ENCODE measurements at places on chromosomes 2 and 18.

- no peak for DNase-seq
Observed at GRCh38 chr2:188727846-188728245, 246.3 kb upstream of the COL3A1 start.

DNA sequence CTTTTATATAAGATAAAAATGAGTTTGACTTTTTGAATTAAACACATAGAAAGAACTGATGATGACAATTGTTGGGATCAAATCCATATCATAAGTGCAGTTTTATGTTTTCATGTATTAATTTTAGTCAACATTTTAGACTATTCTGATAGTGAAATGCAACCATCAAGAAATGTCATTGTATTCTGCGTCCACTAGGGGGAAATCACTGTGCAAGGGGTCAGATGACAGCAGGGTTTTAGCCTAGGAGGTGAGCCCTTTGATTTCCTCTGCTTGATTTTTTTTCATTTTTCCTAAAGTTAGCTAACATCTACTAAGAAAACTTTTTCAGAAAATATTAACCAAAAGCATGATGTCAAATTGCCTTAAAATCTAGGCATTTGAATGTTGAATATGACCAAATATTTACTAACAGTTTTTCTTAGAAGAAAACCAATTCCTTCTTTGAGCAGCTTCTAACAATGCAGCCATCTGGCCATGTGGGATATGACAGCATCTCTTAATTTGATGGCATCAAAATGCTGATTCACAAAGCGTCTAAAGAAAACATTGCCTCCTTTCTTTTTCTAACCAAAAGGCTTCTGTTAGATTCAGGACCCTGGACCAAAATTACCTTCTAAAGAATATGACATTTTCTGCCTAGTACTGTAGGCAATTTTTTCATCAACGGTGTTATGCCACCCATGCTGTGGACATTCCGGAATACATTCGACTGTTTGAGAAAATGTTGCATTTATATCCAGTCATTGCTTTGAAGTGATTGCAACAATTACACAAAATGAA lies 141.5 kb downstream of the SPHKAP start:
- no peak for DNase-seq

DNA sequence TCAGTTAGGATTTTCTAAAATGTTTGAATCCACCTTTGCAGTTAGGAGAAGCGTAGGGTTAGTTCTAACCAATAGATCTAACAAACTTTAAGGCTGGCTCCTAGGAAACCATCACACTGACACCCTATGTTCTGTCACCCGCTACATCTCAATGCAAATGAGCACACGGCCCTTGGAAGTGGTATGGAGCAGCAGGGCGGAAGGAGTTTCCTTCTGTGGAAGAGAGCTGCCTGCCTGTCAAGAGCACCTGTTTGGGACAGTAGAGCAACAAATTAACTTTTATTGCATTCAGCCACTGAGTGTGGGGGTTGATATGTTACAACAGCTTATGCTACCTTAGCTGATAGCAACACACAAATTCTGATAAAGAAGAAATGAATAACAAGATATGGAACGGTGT lies 306.9 kb upstream of the RAB6C start:
- no peak for DNase-seq

- no peak for DNase-seq
Observed at GRCh38 chr2:105242286-105242993, 897 bp downstream of the GPR45 start.

DNA sequence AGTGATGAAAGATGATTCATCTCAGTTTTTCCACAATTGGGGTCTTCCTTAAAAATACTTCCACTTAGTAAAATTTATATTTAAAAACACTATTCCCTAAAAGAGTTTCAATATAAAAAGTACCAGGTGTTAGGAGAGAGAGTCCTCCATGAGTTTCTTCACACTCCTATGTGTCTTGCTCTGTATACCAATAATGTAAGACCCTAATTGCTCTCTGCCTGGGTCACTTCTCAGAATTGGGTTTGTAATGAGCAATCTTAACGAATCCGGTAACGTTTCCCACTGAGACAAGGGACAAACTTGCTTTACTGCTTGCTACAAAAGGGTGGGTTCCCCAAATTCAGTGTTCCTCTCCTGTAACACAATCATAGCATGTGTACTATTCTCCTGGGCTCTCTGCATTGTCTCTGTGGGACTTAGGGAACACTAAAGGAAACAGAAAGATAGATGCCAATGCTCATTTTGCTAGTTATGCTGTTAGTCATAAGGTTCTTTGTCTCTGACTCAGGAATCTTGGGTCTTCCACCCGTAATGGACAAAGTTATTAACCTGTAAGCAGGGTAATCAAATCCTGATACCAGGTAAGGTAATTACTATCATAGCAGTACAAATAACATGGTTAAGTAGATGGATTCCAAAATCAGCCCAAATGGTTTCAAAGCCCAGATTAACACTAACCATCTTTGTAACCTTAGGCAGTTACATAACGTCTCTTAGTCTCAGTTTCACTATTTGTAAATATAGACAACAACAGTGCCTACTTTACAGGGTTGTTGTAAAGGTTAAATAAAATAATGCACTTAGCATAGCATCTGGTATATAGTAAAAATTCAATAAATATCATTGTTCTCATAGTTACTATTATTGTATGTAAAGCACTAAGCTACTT lies 46.3 kb downstream of the ITSN2 start:
- no peak for DNase-seq

- DNase-seq = no peak
Observed at GRCh38 chr2:170467568-170468422, 247.3 kb upstream of the SP5 start.

DNA sequence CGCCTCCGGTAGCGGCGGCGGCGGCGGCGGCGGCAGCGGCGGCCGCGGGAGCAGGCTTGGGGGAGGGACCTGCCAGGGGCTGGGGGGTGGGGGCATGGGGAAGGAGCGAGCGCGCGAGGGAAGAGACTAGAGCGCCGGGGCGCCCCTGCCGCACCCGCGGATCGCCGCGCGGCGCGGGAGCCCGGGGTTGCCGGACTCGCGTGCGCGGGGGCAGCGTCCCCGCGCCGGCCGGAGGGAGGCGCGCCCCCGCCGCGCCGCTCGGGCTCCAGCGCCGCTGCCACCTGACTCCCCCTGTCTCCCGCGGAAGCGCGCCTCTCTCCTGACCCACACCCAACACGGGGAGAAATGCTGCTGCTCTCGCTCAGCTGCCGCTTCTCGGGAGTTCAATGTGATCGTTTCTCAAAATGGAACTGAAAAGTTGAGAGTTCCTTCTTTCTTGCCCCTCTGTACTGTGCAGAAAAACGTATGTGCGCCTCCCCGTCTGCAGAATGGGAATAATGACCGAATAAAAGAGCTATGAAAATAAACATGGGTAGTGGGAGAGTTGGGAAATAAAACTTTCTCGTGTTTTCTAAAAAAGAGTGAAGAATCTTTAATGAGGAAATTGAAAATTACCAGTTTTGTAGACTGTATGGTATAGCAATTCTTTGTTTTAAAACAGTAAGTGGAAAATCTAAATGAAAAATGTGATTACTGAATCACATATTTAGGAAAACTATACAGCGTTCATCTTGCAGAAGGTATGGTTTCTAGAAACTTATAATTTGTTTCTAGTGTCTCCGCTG lies 455 bp upstream of the TLK1 start:
- DNase-seq = peak; percentile 43

DNA sequence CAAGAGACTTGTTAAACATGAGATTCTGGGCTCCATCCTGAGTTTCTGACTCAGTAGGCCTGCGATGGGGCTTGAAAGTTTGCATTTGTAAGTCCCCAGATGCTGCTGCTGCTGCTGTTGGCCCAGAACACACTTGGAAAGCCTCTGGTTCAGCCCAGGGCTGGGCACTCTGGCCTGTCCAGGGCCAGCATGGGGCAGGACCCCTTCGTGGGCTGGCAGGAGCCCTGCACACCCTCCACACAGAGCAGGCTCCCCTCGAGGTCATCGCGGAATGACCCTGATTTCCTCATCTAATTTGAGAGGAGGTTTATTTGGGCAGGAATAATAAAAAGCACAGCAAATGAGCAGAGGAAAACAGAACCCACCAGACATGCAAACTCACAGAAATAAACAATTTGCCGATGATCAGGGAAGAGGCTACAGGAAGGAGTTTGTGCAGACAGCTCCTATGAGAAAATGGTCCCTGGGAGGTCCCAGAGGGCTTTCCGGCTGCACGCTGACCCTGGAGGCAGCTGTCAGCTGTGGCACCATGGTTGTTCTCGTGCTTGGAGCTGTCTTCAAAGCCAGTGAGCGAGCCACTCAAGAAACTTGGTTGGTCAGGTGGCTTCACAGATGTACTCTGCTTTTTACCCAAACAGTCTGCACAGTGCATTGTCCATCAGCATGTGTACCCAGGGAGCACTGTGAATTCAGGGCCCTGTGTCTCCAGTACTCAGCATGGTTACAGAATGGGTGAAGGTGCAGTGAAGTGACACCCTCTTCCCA lies 119.3 kb downstream of the GLI2 start:
- no peak for DNase-seq

DNA sequence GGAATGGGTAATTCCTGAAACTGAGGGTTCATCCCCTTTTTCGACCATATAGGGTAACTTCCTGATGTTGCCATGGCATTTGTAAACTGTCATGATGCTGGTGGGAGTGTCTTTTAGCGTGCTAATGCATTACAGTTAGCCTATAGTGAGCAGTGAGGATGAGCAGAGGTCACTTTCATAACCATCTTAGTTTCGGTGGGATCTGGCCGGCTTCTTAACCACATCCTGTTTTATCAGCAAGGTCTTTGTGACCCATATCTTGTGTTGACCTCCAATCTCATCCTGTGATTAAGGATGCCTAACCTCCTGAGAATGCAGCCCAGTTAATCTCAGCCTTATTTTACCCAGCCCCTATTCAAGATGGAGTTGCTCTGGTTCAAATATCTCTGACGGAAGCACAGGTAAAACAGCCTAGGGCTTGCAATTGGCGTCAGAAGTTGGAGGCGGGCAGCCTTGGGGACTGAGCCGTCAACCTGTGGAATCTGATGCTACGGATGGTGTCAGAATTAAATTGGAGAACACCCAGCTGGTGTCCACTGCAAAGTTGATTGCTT lies 19.5 kb downstream of the RALBP1 start:
- no peak for DNase-seq

GRCh38 chr2:32997705-32998104 lies 51.0 kb downstream of the LTBP1 start:
- no peak for DNase-seq

- no peak for DNase-seq
Observed at GRCh38 chr2:97770445-97770844, 57.1 kb downstream of the ZAP70 start.

- no peak for DNase-seq
Observed at GRCh38 chr18:40685219-40685618, 1269.8 kb upstream of the PIK3C3 start.

DNA sequence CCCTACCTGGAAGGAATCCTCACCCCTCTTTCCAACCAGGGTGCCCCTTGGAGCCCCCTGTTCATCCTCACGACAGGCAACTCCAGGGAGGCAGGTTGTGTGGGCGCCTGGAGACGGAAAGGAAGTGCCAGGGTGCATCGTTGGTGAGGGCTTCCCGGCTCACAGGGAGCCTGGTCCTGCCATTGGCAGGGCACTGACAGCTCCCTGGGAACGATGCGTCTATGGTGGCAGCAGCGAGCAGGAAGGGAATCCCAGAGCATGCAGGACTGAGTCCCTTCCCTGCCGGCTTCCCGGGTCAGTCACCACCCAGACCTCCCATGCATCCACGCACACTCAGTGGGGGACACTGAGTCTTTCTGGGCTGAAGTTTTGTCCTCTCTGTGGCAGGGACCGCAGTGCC lies 117.6 kb downstream of the INHBB start:
- no peak for DNase-seq

DNA sequence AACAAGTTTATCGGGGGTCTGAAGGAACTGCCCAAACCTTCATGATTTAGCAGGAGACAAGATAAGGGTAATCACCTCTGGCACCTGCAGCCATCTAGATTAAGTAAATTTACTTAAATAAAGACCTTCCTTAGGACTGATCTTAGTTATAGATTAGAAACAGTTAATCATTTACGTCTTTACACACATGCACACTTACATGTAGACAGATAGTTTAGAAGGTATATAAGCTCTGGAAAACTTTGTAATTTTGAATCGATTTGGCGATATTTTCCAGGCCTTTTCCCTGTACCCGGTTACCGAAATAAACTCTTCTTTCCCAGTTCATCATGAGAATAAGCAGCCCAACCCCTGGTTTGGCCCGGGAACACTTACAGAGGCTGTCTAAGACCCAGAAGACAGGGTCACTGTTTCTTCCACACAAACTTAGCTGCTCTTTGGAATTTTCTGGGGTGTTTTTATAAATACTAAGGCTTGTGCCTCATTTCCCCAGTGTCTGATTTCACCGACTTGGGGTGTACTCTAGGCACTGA lies 560 bp upstream of the SKA1 start:
- DNase-seq = no peak

DNA sequence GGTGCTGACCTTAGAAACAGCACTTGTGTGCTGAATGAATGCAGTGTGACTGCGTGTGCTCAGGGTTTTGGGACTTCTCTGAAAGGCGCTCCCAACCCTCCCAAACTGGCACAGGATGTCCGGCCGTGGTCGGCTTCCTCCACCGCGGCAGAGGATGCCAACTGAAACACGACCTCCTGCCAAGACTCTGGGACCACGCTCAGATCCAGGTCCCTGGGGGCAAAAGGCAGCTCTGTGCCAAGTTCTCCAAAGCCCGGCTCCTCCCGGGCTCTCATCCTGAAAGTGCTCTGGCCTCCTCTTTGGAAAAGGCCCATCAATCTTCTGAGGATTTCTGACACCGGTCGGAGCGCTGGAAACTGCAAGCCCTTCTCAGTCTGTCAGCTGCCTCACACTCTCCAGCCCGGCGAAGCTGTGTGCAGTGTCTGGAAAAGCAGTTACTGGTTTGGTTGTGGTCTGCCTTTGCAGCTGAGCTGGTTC lies 32.3 kb upstream of the ZBTB7C start:
- DNase-seq = no peak

DNA sequence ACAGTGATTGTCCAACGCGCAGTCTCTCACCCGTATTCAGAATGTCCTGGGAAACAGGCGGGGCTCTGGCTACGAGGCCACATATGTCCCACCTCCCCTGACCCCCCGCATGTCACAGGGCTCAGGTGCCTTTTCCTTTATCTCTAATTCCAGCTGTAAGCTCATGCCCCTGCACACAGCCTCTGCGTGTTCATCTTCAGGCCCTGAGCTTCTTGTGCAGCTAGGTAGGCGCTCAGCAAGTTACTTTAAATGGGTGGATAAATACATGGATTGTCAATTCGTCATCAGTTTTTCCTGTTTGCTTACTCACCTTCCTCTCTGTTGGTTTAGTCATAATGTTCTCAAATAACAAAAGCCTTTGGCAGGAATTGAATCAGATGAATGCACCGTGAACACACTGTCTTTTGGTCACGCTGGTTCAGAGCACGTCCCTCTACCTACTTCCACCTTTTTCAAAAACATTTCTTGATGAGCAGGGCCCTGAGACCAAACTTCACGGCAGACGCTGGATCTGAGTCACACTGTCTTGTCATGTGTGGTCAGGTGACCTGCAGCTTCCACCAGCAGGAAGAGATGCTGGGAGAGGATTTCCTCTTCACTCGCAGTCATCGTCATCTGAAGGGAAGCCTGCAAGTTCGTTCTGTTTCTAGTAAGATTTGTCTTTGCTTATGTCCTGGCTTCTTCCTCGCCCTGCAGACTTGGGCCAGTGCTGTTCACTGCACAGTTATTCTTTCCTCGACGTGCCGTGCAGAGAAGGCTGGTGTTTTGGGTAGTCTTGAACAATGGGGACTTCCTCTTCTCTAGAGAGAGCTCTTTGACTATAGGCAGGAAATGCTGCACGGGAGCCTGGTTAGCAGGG lies 138.1 kb downstream of the PTGR3 start:
- DNase-seq = peak; percentile 28

GRCh38 chr2:72570413-72570812 lies 255.4 kb downstream of the EXOC6B start:
- no peak for DNase-seq
